Activated CD4-positive, alpha-beta memory T cell treated with anti-CD3 and anti-CD28 coated beads, Interleukin-2, amount 10 ng/mL, durations not matched to agents 7 days and 5 days (primary cell): ENCODE measurements at places on chromosomes 7 and 10. TPM values are rescaled to one million over a fixed set of nuclear protein-coding genes. Genes with fewer than 3 reads are reported as not detected.

TASOR2 gene
- 37.3 TPM for total RNA-seq

MSS51 gene
- 2.8 TPM for total RNA-seq

GRID2IP gene
- 0.28 TPM for total RNA-seq

RAB18 gene
- 72.0 TPM for total RNA-seq

GPER1 gene
- total RNA-seq = not detected

NUTM2A gene
- total RNA-seq = 0.73 TPM

CCDC172 gene
- total RNA-seq = not detected

PRR15 gene
- total RNA-seq = not detected

PPP1R17 gene
- total RNA-seq = not detected

HOXA2 gene
- total RNA-seq = not detected

- H3K27me3 ChIP-seq = no peaks in the 10 kb centered on the region
- H3K4me1 ChIP-seq = no peaks in the 10 kb centered on the region
- no peak for DNase-seq
- H3K36me3 ChIP-seq = no peaks in the 10 kb centered on the region
- H3K27ac ChIP-seq = no peak overlapping the region
- no peak overlapping the region for H3K4me3 ChIP-seq
Observed at GRCh38 chr10:60099998-60100747, 193.8 kb upstream of the CCDC6 start.

DNA sequence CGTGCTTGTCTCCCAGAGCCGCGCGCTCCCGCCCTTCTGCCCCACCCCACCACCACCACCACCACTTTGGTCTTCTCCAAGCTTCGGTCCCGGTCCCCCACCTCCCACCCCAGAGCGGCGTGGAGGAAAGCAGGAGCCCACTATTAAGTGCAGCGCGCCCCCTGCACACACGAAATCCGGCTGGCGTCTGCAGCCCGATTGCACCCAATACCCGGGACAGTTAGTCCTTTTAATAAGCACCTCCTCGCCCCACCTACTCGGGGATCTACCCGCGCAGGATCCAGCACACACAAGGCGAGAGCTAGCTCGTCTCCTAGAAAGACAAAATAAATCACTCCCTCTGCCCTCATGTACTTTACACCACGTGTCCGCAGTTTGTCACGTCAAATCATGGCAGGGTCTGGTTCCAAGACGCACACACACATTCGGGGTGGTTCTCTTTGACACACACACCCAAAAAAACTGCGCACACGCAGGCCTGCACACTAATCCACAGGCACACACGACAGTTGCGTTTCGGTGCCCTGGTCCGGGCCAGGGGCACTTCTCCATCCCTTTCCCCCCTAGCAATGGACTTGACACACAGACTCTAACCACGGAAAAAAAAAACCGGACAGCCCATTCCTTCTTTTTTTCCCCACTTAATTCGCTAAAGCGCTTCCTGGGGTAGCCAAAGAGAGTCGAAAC, 1.6 kb downstream of the SFMBT2 start:
- H3K36me3 ChIP-seq = peaks cover 21% of the 10 kb centered on the region
- peak; percentile 55 for DNase-seq
- H3K27ac ChIP-seq = peak overlapping the region; percentile 63
- H3K4me3 ChIP-seq = peak overlapping the region; percentile 89

DNA sequence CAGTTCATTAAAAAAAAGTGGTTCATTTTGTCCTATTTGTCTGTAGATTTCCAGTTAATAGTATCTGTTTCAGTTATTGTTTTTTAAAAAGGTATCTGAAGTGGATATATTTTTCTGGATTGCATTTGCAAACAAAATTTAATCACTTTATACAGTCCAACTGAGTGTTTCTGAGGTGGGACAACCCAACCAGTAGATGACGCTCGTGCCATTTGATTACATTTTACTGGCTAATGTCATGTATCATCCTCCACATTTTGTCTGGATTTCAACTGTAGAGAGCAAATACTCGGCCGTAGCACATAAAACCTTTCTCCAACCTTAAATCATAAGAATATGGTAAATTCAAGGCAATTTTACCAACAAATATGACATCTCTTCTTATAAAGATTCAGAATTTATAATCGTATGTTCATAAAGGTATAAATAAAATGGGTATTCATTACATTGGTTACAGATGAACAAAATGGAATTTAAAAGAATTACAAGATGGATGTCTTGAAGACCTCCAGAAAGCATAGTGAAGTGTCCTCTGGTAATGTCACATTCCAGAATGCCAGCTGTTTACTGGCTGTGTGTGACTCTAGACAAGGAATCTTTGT, 789.0 kb downstream of the PHTF2 start:
- no peak overlapping the region for H3K4me3 ChIP-seq
- no peak overlapping the region for H3K27ac ChIP-seq
- H3K36me3 ChIP-seq = no peaks in the 10 kb centered on the region
- no peaks in the 10 kb centered on the region for H3K4me1 ChIP-seq
- H3K27me3 ChIP-seq = no peaks in the 10 kb centered on the region

GRCh38 chr7:82419200-82419599, 24.4 kb downstream of the CACNA2D1 start:
- no peaks in the 10 kb centered on the region for H3K27me3 ChIP-seq
- H3K4me1 ChIP-seq = no peaks in the 10 kb centered on the region
- DNase-seq = no peak
- no peak overlapping the region for H3K4me3 ChIP-seq
- no peaks in the 10 kb centered on the region for H3K36me3 ChIP-seq

- no peaks in the 10 kb centered on the region for H3K27me3 ChIP-seq
- H3K27ac ChIP-seq = no peak overlapping the region
- H3K4me1 ChIP-seq = peaks cover 16% of the 10 kb centered on the region
- H3K36me3 ChIP-seq = no peaks in the 10 kb centered on the region
Observed at GRCh38 chr7:100515072-100515532, 23.9 kb upstream of the AGFG2 start.

- DNase-seq = no peak
- H3K36me3 ChIP-seq = peaks cover 6% of the 10 kb centered on the region
- H3K4me1 ChIP-seq = peaks cover 11% of the 10 kb centered on the region
- no peak overlapping the region for H3K4me3 ChIP-seq
- H3K27ac ChIP-seq = no peak overlapping the region
Observed at GRCh38 chr10:17092216-17092944, 37.2 kb downstream of the CUBN start.

- no peak for DNase-seq
- H3K4me3 ChIP-seq = no peak overlapping the region
- H3K4me1 ChIP-seq = no peaks in the 10 kb centered on the region
- no peaks in the 10 kb centered on the region for H3K36me3 ChIP-seq
Observed at GRCh38 chr7:120442838-120443237, 169.9 kb downstream of the KCND2 start.

DNA sequence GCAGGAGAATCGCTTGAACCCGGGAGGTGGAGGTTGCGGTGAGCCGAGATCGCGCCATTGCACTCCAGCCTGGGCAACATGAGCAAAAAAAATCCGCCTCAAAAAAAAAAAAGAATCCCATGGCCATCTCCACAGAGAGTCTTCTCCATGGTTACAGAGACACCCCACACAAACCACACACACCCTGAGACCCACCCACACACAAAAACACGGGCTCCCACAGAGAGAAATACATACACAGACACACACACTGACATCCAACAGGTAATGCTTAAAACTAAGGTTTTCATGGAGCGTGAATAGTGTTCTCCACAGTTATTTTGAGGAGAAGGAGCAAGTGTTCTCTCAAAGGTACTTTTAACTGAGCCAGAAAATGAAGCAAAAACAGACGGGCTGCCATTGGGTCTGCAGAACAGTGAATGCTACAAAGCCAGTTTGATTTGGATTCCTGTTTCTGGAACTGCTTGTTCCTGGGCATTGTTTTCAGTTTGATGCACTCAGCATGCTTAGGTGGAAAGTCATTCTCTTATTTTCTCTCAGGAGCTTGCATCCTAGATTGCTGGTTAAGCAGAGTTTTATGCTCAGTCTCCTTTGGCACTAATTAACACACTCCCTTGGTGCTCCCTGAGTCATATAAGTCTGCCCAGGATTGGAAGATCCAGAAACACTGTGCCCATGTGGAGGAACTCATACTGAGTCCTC, 15.4 kb downstream of the AHCYL2 start:
- no peak overlapping the region for H3K4me3 ChIP-seq
- no peak for DNase-seq
- no peaks in the 10 kb centered on the region for H3K27me3 ChIP-seq
- no peaks in the 10 kb centered on the region for H3K4me1 ChIP-seq
- peaks cover 1% of the 10 kb centered on the region for H3K36me3 ChIP-seq

DNA sequence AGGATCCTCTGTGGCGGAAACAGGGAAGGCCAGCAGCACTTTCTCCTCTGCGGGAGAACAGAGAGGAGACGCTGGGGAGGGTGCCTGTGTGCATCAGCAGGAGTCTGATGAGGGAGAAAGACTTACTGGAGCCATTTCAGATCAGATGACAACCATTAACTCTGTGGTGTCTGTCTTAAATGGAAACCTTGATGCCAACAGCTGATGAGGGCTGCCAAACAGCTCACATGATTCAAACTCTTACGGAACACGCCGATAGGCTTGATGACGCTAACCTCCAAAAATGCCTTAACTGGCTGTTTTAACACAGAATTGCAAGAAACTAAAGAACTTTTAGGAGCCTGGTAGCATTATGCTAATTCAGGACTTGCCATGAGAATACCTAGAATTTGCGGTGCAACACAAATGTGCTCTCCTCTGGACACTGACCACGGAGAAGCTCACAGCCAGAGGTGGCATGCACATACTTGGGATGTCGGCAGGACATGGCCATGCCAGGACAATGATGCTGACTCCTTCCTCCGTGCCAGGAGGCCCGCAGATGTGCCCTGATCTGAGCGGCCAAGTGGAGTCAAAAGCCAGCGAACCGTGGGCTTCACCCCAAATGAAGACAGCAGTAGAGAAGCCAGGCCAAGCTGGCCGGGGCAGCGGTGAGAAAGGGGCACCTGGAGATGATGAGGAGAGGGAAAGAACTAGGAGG, 154.9 kb downstream of the ZMYND11 start:
- no peak overlapping the region for H3K27ac ChIP-seq
- H3K4me3 ChIP-seq = no peak overlapping the region
- H3K4me1 ChIP-seq = peaks cover 2% of the 10 kb centered on the region
- DNase-seq = no peak
- no peaks in the 10 kb centered on the region for H3K36me3 ChIP-seq

DNA sequence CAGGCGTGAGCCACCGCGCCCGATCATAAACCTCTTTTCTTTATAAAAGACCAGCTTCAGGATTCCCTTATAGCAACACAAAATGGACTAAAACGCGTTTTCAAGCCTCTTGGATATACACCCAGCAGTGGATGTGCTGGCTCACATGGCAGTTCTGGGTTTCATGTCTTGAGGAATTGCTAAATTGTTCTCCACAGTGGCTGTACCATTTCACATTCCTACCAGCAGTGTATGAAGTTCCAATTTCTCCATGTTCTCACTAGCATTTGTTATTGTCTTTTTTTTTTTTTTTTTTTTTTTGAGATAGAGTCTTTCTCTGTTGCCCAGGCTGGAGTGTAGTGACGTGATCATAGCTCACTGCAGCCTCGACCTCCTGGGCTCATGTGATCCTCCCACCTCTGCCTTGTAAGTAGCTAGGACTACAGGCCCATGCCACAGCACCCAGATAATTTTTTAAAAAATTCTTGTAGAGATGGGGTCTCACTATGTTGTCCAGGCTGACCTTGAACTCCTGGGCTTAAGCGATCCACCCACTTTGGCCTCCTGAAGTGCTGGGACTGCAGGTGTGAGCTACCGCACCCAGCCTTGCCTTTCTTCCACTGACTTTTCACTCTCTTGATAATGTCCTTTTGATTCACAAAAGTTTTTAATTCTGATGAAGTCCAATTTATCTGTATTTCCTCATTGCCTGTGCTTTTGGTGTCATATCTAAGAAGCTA, 17.4 kb downstream of the TECPR1 start:
- H3K36me3 ChIP-seq = peaks cover 29% of the 10 kb centered on the region
- no peaks in the 10 kb centered on the region for H3K27me3 ChIP-seq
- H3K4me3 ChIP-seq = no peak overlapping the region
- no peak for DNase-seq
- no peaks in the 10 kb centered on the region for H3K4me1 ChIP-seq

DNA sequence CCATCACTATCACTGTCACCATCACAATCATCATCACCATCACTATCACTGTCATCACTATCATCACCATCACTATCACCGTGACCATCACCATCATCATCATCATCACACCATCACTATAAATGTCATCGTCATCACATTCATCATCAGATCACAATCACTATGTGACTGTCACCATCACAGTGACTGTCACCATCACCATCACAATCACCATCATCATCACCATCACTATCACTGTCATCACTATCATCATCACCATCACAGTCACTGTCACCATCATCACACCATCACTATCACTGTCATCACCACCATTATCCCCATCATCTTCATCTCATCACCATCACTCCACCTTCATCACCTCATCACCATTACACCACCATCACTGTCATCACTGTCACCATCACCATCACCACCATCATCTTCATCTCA, 31.0 kb downstream of the PWWP2B start:
- no peak for DNase-seq
- H3K27me3 ChIP-seq = no peaks in the 10 kb centered on the region
- no peaks in the 10 kb centered on the region for H3K4me1 ChIP-seq
- no peaks in the 10 kb centered on the region for H3K36me3 ChIP-seq
- no peak overlapping the region for H3K27ac ChIP-seq
- no peak overlapping the region for H3K4me3 ChIP-seq

- H3K4me3 ChIP-seq = no peak overlapping the region
- H3K36me3 ChIP-seq = no peaks in the 10 kb centered on the region
- peaks cover 20% of the 10 kb centered on the region for H3K27me3 ChIP-seq
- H3K4me1 ChIP-seq = peaks cover 21% of the 10 kb centered on the region
- H3K27ac ChIP-seq = no peak overlapping the region
- DNase-seq = no peak
Observed at GRCh38 chr10:80141696-80142460, 9.3 kb downstream of the PLAC9 start.

- no peak overlapping the region for H3K27ac ChIP-seq
- no peak for DNase-seq
- no peaks in the 10 kb centered on the region for H3K36me3 ChIP-seq
- no peak overlapping the region for H3K4me3 ChIP-seq
- no peaks in the 10 kb centered on the region for H3K27me3 ChIP-seq
- H3K4me1 ChIP-seq = peaks cover 13% of the 10 kb centered on the region
Observed at GRCh38 chr10:31751051-31751737, 177.4 kb downstream of the ARHGAP12 start.
